NCI-H1417 (cell line): ENCODE measurements at places on chromosomes 5 and 9.

GRCh38 chr5:138037907-138038633, 5.2 kb upstream of the FAM13B start:
- no peak for DNase-seq

GRCh38 chr9:2560180-2560579, 61.4 kb upstream of the VLDLR start:
- DNase-seq, result no peak

- no peak for DNase-seq
These were observed 554.8 kb upstream of the SGCD start for GRCh38 chr5:155772009-155772662.

DNA sequence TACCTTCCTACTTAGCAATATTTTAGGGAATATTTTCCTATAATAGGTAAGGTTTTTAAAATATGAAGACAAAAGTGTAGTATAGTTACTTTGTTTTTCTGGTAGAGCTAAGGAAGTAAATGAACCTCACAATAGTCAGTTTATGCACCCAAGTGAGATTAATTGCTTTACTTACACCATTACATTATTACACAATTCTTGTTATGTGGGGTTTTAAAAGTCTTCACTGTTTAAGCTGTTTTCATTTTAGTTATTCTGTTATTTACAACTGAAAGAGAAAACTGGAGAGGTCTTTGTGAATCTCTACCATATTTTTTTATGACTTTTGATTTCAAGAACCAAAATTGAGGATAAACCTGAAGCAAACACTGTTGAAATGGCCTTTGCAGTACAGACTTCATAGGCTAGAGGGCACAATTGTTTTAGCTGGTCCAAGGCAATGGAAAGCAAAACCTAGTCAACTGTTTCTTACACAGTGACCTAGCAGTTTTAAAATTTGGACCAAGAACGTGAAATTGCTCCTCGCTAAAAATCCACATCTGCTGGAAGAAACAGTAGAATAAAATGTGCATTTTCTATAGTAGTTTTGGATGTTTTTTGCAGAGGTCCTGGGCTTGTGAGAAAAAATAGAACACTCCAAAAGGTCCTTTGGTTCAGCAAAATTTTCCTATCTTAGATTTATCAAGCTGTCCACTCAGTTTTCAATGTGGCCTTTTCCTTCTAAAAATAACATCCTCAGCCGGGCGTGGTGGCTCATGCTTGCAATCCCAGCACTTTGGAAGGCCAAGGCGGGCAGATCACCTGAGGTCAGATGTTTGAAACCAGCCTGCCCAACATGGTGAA, 66.4 kb upstream of the FER start:
- DNase-seq, result peak; percentile 65

- no peak for DNase-seq
These were observed 174.4 kb downstream of the EBF1 start for GRCh38 chr5:158925314-158925713.

DNA sequence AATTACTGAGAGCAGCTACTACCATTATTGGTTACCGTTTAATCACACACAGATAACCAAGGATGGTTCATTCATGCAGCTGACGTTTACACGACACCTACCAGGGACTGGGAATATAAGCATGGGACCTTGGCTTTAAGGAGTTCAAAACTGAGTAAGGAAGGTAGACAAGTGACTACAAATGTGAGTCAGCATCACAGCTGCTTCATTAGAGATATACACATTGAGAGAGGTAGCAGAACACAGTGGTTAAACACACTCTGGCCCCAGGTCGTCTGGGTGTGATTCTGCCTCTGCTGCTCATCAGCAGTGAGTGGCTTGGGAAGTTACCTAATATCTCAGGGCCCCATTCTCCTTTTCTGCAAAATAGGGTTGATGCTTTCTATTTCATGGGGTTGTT, 268.6 kb downstream of the NR3C1 start:
- no peak for DNase-seq

GRCh38 chr9:318646-319045, 104.0 kb downstream of the DOCK8 start:
- DNase-seq, result no peak

DNA sequence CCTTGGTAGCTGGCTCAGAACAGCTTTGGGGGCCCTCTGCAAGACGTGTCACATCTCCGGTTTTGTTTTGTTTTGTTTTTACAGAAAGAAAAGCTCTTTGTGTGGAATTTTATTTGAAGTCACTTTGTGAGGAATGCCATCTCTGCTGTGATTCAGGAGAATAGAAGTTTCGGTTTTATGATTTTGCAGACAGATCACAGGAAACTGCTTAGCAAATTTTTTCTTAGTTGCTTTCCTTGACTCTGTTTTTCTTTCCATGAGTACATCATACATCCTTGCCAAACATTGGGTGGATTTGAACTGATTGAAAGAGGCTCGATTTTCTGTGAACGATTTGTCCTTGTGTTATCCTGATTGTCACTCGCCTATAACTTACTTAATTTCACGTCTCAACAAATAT, 5.1 kb downstream of the SEMA5A start:
- no peak for DNase-seq

- no peak for DNase-seq
These were observed 4.1 kb downstream of the CCDC127 start for GRCh38 chr5:213803-214395.

GRCh38 chr9:112621018-112621655, 96.8 kb downstream of the INIP start:
- DNase-seq, result no peak

DNA sequence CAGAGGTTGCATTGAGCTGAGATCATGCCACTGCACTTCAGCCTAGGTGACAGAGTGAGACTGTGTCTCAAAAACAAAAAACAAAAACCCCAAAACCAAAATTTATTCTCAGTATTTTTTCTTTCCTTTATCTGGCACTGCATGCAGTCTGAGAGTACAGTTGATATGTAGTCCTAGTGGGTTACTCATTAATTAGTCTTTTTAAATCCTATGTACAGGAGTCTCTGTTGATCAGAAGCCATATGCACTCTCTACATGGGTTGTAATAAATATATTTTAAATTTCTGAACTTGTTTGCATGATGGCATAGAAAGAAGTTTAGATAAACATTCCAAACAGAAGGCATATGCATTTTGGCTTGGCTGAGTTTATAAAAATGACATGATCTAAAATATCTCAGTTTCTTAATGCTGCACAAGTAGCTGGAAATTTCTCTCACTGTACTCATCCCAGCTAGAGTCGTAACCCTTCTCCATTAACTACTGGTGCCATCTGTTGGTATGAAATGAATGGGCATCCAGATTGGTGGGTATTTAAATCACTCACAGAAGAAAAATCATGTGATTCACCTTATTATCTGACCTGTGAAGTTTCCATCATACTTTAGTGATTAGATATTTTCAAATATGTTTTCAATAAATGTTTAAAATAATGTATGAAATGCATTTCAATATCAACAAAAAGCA, 284.8 kb downstream of the CTNND2 start:
- DNase-seq, result peak; percentile 9

- DNase-seq, result no peak
These were observed 33.4 kb upstream of the CTNNA1 start for GRCh38 chr5:138719811-138720210.

DNA sequence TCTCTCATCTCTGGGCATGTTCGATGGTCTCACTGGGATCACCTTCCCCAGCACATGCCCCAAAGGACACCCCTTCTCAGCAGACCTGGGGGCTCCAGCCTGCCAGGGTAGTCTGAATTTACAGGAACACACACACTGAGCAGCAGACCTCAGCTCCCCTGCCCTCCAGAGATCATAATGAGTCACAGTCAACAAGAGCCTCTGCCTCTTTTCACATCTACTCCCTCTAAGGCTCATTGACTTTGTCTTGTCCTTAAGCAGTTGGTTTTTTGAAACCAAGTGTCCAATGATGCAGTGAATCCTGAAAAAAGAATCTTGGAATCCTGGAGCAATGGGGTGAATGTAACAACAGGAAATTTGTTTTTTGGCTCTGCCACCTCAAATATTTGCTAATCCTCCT, 20.8 kb downstream of the GABBR2 start:
- DNase-seq, result no peak

DNA sequence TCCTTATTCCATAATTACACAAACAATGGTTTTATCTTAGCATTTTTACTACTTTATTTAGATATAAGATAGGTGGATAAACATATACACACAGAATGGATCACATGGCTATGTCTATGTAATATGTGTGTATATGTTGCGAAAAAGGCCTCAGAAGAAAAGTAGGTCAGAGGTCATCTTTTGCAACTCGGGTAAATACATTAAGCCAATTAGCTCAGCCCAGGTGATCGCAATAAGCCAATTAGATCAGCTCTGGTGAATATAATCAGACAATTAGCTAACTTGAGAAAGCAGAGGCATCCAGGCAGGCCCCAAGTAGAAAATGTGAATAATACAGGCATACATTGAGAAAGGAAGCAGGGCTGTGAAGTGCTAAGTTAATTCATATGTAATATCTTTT, 24.3 kb downstream of the SLCO4C1 start:
- DNase-seq, result no peak

DNA sequence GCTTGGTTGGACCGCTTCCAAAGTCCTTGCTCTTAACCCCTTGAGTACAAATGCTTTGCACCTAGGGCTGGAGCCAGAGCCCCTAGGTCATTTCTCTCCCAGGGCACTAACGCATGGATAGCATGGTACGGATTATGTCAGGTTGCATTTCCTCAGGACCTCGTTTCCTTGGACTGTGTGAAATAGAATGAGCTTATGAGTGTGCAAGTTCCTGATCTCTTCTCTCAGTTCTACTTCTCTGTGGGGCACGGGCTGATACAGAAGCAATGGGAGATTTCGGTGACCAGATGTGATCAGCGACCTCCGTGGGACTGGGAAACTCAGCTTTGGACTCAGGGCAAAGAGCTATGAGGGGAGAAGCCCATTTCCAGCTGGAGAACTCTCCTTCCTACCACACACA, 14.2 kb downstream of the SPARC start:
- no peak for DNase-seq

DNA sequence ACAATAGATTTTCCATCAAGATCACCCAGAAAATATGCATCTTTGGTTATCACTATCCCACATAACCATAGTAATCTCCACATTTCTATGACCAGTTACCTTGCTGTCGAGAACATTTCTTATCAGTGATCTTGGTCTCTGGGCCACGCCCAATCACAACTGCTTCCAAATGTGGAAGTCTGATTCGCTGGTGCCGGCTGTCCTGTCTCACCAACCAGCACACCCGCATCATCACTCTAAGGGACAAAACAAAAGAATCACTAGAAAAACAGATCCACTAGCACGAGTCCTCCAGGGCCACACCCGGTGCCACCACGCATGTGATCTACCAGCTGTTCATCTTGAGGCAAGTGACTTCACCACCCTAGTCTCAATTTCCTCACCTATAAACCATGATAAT, 11.8 kb downstream of the APTX start:
- DNase-seq, result no peak

DNA sequence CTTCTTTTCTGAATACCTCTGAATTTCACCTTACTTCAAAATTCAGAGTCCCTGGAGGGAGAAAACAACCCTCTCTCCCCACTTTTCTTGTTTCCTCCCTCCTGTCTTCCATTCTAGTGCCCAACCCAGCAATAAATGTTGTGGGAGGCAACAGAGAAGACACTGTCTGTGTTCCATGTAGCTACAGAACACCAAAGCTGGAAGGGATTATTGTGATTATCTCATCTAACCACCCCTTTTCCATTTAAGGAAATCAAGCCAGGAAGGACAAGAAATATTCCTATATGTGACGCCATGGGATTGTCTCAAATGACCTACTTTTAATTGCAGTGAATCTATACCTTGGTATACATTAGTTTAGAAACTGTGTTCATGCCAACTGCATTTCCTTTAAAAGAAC, 476.6 kb upstream of the TNC start:
- no peak for DNase-seq

- no peak for DNase-seq
These were observed 116.9 kb downstream of the IRX2 start for GRCh38 chr5:2634399-2635176.

GRCh38 chr5:52805615-52806014, 17.9 kb downstream of the ITGA1 start:
- no peak for DNase-seq

DNA sequence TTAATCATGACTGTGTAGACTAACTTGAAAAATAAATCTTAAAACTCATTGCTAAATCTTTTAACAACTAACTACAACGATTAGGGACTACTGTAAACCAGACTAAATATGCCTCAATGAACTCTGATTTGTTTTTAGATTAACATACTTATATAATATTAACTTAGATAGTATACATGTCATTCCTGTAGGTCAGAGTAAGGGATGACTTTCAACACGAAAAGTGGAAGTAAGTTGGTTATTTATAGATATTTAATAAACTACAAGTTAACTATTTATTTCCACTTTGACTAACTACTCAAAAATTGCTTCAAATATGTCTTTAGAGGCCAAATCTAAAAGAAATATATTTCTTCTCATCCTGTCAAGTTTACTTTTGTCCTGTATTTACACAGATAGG, 795.6 kb downstream of the PTPRD start:
- no peak for DNase-seq

GRCh38 chr5:108989761-108990392, 242.2 kb downstream of the FER start:
- no peak for DNase-seq

- no peak for DNase-seq
These were observed 1.5 kb downstream of the LCN2 start for GRCh38 chr9:128150594-128151308.

DNA sequence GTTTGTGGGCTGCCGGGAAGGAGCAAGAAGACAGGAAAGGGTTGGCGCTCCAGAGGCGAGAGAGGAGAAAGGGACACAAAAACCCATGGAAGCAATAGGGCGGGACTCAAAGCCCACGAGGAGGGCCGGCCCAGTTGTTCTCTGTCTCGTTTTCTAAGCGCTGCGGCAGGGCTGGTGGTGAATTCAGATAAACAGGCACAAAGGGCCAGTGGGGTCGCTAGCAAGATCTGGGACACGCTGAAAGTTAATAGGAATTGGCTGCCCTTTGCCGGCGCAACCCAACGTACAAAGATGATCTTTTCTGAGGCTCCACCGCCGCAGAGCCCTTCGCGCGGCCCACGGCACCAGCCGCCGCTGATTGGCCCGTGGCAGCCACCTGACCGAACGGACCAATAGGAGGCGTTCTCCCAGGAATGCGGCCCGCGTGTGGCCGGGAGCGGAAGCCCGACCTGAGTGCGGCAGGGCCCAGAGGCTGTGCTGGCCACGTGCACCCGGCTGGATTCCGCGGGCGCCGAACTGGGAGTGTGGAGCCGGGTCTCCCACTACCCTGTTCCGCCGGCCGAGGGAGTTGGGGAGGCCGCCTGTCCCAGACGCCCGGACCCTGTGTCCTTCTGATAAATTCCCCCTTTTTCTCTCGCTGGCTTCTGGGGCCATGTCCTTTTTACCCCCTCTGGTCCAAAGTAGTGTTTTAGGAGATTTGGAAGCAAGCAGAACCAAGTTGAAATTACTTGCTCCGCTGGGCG, 16.8 kb upstream of the NSD1 start:
- no peak for DNase-seq

DNA sequence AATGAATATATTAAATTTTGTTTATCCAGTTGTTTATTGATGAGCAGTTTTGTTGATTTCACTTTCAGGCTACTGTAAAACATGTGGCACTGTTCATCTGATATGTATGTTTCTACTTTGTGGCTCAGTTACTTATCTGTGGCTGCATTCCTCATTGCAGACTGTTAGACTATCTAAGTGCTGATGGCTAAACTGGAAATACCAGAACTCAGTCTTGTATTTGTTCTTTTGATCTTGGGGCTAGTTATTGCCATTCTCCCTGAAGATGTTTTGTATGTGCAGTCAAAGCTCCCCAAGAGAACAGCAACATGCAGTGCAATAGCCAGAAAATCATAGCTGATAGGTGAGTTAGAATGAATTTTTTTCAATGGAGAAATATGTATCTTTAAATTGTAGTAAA, 162.2 kb downstream of the GADD45G start:
- DNase-seq, result no peak
